Fibroblast of pulmonary artery (primary cell): ENCODE measurements at places on chromosomes 3 and 15.
A peak's percentile ranks its signal among the peaks of the same experiment; 100 is the strongest.

GRCh38 chr3:43373560-43373928 is 87.2 kb downstream of the SNRK start:
- peak; percentile 69 for DNase-seq

DNA sequence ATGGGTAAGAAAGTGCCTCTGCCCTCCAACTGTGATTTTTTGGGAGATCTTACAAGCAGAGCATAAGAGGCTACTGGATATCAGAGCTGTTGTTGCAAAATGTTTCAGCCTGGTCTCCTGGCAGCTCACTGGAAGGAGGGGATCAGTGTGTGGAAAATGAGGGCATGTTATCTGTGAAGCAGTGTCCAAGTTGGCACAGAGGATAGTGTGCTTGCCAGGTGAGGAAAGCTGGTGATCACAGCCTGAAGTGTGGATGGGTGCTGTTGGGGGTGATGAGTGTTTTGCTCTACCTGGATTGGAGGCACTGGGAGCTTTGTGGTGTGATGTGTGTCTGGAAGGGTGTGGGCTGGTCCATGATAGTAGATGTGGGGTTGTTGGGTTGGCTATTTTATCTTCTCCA is 69.3 kb downstream of the MCTP2 start:
- DNase-seq = no peak

- peak; percentile 81 for DNase-seq
Observed at GRCh38 chr15:58269455-58270414, 131.6 kb downstream of the AQP9 start.

DNA sequence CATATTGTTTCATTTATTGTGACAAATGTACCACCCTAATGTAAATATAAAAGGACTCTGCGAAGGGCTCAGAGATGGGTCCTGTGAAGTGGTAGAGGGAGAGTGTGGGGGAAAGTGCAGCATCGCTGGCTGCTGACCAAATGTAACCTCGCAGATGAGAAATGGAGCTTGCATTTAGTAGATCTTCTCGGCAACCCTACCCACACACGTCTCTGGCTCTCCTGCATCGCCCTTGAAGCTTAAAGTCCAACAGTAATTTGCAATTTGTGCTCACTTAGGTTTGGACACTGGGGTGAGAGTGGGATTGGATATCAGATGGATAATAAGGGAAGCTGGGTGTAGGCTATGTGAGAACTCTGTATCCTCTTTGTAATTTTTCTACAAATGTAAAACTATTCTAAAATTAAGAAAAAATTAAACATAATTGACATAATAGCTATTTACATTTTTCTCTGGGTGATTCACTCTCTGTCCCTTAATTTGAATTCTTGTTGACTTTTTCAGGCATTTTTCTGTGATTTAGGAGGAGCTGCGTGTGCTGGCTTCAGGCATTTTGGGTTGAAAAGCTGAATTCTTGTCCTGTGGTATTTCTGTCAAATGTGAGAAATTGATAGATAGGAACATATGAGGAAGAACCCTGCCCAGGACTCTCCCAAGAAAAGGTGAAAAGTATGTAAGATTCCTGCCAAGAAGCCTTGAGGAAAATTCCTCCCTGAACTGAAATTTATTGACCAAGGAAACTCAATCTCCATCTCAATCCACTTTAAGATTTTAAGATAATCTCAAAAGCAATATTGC is 524.7 kb upstream of the MCTP2 start:
- no peak for DNase-seq

GRCh38 chr15:70801109-70801508 is 37.8 kb upstream of the UACA start:
- DNase-seq = no peak

GRCh38 chr3:52494445-52494844 is 693 bp upstream of the STAB1 start:
- no peak for DNase-seq

- no peak for DNase-seq
Observed at GRCh38 chr15:73374604-73375003, 5.8 kb upstream of the HCN4 start.

DNA sequence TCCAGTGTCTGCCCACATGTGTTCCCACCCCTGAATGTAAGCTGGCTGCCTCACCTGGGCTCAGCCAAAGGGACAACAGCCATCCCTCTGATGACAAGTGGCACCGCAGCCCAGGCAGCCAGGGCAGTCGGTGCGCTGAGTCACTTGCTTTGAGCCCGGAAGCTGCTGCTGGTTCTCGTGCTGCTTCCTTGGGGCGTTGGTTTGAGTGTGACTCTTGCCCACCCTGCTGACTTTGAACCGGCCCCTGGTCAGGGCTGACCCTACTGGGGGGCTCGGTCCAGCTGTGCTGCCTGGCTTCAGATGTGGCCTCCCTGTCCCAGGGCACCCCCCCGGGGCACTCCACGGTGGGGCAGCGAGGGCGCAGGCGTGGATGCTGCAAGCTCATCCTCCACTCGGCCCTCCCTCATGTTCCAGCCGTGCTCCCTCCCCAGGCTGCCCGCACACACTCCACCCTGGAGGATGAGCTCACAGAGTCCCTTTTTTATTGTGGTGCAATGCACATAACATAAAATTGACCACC is 62.1 kb downstream of the EFCAB12 start:
- no peak for DNase-seq

DNA sequence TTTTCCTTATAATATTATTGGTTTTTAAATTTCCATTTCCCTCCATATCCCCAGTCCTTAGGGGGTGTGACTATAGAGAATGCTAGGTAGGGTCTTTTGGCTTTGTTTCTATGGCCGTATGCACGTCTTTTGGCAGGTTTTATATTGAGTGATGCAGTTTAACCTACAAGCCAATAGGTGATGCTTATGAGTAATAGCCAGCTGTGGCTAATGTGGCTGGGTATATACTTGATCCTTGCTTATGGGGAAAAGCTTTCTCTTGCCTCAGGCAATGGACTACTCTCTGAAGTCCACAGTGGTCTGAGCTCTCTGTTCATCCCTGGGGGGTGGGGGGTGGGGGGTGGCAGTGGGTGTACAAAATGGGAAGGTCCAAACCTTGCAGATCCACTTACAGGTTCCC is 223.9 kb downstream of the MFSD1 start:
- DNase-seq = no peak

- DNase-seq = peak; percentile 38
Observed at GRCh38 chr3:71062952-71063772, 520.4 kb downstream of the FOXP1 start.

DNA sequence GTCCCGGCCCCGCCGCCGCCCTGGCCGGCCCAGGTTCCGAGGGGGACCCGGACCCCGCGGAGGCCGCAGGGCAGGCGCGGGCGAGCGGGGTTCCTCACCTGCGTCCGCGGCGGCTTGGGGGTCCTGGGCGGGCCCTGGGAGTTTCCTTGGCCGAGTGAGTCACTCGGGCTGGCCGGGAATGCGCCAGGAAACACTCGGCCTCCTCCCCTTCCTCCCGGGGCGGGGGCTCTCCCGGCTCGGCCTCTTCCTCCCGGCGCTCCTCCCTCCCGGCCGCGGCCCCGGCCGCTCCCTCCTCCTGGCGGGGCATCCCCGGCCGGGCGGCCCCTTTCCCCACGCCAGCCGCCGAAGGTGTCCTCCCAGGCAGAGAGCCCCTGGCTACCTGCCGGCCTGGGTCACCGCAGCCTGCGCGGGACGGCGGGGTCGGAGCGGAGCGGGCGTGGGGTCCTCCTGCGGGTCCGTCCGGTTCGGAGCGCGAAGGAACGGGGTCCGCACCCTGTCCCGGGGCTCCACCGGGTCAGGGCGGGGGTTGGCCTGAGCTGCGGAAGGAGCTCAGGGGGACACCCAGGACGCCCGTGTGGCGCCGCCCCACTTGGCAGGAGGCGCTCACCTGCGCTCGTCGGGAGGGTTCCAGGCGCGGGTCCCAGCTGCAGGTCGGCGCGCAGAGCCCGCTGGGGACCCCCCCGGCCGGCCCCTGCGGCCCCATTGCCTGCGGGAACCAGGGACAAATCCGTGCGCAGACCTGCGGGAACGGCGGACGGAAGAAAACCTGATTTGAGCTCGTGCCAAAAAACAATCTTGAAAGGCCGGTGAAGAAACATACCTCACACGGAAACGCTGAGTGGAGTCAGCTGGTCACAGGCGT is at the start of gene CYFIP1:
CYFIP1 (minus strand) TSS at position 180 of the 862 bp plus-strand sequence. CDS start 33,083 bp downstream, outside the sequence.
- peak; percentile 82 for DNase-seq

DNA sequence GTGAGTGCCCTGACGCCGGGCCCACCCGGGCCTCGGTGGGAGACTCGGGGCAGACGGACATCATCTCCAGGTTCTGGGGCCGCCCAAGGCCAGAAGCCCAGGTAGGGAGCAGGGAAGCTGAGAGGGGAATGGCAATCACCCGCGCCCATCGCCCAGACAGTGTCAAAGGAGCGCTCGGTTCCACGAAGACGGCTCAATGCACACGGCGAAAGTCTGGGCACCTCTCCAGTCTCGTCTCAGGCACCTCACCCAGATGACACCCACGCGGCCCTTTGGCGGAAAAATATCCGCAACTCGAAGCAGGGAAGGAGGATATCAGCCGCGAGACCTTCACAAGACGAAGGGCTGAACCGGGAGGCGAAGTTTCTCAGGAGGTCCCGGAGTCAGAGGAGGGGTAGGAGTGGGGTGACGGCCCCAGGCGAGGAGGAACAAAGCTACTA is 916 bp downstream of the IL17RD start:
- peak; percentile 26 for DNase-seq

GRCh38 chr3:15325228-15325627 is 7.2 kb downstream of the SH3BP5 start:
- peak; percentile 81 for DNase-seq

DNA sequence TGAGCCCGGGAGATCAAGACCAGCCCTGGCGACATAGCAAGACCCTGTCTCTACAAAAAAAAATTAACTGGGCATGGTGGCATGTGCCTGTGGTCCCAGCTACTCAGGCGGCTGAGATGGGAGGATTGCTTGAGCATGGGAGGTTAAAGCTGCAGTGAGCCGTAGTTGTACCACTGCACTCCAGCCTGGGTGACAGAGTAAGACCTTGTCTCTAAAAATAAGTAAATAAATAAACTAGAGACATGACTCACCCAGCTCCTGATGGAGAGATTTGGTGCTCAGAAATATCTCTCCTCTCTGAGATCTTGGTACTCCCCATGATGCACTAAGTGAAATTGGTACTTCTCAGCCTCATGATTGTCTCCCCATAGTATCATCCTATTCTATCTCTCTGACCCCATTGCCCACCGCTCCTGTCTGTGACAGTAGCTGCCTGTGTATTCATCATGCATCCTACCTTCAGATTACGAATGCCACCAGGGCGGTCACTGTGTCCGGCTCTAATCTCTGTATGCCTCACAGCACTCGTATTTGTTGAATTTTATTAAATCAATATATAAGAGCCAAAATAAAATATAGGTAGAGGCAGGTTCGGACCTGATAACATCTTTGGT is 50.9 kb downstream of the ABHD2 start:
- DNase-seq = no peak

DNA sequence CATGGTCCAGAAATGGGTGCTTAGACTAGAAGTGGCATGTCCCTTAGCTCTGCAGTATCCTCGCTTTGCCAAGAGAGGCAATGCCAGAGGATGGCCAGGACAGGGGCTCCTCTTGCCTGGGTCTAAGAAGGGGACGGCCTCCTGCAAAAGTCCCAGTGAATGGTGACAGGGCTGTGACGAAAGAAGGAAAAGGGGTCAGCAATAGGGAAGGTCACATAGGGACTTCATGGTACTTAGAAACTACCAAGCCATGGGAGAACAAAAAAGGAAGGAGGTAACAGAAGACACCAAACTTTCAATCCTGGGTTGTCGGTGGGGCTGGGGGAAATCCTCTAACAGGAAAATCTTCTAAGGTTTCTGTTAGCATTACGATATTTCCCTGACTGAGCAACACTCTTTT is 36.2 kb upstream of the ATOSA start:
- DNase-seq = no peak

DNA sequence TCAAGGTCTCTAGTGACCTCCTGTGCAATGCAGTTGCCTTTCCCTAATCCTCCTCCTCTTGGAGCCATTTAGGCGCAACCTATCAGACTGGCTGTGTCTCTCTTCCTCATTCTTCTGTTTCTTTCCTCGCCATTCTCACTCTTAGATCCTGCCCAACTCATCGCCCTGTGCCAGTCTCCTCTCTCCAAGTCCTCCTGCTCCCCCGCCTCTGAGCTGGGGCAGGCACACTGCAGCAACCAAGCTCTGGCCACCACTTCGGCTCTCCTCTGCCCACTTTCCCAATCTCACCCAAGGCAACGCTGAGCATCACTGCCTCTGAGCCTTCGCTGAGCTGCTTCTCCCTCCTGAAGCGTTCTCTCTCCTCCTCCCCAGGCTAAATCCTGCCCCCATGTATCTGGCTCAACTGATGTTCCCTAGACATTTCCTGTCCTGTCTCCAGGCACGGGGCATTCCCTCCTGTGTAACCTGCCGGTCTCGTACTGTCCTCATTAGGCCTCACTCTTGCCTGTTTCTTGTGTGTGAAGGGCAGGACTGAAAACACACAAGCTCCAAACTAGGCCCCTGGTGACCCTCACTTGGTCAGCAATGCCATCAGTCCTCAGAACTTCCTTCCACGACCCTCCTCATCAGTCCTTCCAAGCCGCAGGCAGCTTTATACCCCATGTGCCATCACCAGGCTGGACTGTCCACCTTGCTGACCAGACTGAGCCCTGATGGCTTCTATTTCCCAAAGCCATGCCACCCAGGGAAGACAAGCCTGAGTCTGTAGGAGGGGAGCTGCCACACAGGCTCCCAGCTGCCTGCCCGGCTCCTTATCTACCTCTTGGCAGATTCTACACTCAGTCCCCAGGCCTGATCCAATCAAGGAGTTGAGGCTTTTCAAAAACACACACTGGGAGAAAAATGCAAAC is 85.6 kb downstream of the SEC22A start:
- no peak for DNase-seq
